ENCODE measurements at places on chromosomes 2 and 18.

DNA sequence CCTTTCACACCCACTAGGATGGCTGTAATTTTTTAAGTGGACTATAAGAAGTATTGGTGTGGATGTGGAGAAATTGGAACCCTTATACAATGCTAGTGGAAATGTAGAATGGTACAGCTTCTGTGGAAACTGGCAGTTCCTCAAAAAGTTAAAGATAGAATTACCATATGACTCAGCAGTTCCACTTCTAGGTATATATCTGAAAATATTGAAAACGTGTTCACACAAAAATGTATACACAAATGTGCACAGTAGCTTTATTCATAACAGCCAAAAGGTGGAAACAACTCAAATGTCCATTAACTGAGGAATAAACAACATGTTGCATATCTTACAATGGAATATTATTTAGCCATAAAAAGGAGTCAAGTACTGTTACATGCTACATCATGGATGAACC, 17.7 kb downstream of the TANK start:
- DNase-seq, result no peak

DNA sequence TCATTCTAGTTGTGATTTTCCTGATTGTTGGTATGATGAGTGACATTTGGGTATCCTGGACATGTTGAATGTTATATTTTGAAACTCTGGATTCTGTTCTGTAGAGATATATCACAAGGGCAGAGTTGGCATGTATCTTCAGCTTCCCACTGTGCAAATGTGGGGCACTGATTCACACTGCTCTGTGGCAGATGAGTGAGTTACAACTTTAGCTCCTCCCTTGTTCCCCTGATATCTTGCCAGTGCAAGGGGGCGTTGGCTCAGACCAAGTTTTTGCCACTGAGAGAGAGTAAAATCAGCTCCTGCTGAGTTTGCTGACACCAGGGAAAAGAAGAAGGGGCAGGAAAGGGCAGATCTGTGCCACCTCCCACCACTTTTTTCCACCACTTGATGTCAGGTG, 199.6 kb upstream of the MMADHC start:
- DNase-seq, result no peak

- no peak for DNase-seq
Observed at GRCh38 chr2:42168459-42169099, 574 bp upstream of the EML4 start.

DNA sequence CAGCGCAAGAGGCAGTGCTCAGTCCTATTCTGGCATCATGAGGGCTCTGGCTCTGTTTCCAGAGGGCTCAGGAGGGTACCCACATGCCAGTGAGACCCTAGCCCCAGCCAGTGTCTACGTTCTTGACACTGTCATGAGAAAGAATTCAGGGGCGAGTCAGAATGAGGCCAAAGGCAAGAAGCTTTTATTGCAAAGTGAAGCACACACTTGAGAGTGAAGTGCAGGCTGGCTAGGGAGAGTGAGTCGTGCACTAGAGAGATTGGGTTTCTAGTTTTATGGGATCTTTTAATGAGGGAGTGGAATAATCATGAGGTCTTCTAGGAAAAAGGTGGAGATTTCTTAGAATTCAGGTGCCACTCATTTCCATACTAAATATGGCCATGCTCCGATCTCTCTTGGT, 164.1 kb downstream of the DCDC2C start:
- DNase-seq, result no peak

DNA sequence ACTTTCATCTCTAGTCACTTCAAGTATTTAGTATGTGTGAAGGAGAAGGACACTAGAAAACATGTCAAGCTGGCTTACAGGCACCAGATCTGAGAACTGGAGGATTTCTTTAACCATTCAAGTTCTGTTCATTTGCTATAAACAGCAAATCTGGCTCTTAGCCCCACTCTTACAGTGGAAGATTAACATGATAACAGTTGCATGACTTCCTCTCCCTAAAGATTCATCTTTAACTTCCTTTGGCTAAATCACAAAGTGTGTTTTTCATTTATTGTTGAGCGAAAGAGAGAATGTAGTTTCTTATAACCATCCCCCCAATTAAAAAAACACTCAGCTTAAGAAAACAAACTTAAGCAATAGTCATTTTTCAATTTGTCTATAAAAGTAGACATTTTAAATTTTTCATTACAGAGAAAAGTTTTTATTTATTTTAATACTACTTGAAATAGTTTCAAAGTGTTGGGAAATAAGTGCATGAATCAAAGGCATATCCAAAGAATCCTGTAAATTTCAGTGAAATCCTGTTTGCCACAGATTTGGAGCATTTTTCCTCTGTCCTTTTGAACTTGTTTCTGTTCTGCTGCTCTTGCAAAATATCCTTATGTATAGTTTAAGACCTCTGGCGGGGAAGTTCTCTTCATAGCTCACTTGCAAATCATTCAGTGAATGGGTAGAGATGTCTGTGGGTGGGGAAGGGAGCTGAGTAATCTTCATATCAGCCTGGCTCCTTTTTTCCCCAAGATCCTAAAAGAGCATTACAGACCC, 241.0 kb upstream of the RBBP8 start:
- DNase-seq, result no peak

DNA sequence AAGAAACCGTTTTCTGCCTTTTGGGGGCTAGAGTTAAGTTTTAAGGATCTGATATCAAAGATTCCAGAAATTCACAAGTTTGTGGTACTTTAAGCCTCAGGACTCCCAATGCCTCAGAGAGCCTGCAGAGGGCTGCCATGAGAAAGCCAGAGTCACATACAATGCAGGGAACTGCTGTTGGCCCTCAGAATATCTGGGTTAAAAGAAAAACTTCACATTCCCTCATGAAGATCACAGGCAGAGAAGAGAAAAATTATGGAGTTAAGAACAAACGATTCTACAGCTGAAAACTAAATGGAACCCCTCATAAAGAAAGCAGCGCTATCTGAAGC, 39.5 kb downstream of the HDAC4 start:
- DNase-seq, result no peak

DNA sequence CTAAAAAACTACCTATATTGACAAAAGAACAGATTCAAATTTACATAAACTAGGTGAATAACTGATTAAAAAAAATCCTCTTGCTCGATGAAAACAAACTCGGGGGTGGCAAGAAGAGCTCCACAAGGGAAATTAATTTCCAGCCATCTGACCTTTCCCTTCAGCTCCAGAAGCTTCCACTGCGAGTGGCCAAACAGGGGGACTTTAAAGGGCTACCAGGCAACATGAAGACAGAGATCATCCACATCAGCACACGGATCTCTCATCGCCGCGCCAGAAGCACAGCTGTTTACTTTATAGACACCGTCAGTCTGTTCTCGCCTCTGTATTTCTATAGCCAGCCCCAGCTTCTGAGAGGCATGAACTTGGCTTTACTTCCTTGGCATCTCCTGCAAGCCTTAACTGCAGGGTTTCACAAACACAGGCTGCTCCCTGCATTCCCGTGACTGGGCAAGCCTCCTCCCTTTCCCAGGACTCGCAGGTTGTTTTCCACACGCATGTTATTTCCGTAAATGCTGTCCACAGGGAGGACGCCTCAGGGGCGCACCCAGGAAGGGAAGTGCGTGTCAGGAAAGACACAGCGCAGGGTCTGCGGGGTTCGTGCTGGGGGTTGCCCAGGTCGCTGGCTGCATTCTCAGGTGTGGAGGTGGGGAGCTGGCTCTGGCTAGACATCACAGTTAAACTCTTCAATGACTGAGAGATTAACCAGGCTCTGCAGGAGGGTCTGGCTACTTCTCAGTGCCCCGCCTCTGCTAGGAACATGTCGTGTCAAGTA, 85.0 kb downstream of the USP40 start:
- no peak for DNase-seq

- no peak for DNase-seq
Observed at GRCh38 chr2:60947056-60947455, 65.7 kb downstream of the REL start.

- no peak for DNase-seq
Observed at GRCh38 chr2:108589781-108590180, 55.5 kb downstream of the LIMS1 start.

DNA sequence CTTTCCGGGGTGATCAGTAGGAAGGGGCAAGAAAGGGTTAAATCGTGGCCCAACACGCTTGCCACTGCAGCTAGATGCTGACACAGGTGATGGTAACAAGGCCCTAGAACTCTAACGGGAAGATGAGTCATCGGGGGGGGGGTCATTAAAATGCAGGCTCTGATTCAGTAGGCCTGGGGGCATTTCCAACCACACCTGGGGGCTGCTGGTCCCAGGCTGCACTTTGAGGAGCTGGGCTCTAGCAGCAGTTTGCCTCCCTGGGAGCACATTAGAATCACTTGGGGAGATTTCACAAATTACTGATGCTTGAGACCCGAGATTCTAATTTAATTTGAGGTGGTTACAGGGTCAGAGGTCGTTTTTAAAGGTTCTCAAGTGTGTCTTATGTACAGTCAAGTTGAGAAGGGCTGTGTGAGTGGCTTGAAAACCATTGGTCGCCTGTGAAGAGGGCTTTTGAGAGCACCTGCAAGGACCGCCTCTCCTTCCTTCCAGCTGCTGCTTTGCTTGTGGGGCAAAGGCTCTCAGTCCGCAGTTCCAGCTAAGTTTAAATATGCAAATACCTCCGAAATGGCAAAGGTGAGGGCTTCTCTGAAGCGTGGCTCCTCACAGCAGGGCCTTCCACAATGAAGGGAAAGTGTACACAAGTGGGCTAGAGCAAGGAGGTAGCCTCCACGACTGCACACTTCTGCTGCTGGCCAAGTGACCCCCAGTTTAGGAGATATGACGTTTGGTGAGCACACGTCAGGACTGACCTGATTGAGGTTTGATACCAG, 128.0 kb upstream of the MSH6 start:
- no peak for DNase-seq

DNA sequence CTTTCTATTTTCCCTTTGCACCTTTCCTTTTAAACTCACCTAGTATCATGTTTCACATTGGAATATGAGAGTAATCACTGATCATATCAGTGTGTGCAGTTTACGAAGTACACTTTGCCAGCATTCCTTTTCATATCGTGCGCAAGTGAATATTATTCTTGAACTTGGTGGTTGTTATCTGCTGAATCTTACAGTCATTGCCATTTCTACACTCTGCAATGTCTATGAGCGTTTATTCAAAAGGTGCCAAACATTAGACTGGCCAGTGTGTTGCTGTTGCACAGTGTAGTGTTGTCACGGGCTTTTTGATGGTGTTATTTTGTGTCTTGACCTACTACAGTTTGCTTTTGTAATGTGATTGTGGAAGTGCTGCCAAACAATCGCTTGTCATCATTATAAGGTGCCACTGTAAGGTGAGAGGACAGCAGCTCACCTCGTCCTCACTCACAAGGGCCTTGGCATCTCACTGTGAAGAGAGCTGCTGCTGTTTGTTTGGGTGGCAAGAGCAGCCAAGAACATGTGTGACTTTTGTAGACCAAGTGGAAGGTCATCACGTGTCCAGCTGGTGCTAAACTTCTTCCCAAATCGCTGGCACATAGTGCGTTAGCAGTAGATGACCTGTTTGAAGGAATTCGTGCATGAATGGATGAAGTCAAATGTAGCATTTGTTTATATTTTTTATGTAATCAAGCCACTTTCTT, 113.3 kb downstream of the MYO1B start:
- no peak for DNase-seq

DNA sequence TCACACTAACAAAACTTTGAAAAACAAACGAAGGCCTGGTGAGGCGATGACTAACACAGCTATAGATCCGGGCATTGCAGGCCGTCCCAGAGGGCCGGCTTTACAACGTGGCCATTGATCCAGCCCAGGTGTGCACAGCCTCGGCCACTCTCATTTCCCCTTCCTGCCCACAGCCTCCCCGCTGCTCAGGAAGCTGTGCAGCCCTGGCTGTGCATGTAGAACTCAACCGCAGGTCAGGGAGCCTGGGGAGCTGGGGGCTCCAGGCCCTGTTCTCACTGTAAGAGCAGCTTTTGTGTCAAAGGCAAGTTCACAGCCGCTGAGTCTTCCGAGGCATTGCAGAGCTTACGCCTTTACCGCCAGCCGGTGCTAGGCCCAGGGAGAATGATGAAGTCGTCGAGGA, 87.2 kb downstream of the LONRF2 start:
- no peak for DNase-seq

- DNase-seq, result peak; percentile 21
Observed at GRCh38 chr2:167212014-167212648, 323.9 kb downstream of the XIRP2 start.

GRCh38 chr2:224039080-224039769, at the start of gene SERPINE2:
Gene SERPINE2, minus strand, starts transcription at chr2:224039286. Its CDS starts 37,386 bp downstream, at chr2:224001900.
- DNase-seq, result peak; percentile 15

GRCh38 chr2:15040429-15041084, 408.0 kb downstream of the LRATD1 start:
- no peak for DNase-seq

DNA sequence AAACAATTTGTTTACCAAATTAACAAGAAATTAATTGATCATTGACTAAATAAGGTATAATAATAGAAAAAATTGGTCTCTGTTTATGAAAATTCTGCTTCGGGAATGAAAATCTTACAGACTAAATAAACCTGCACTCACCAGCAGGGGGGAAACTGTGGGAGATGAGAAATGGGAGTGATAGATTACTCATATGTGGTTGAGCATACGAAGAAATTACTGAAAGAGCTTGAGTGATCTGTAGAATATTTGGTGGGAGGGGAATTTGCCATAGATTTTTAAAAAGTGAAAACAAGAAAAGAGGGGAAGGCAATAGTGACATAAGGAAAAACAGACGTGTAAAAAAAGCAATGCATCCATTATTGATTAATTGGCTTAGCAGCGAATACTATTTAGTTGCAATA, 2.2 kb downstream of the HMSD start:
- DNase-seq, result no peak

Data from NCI-H1092 (cell line).